MCF 10A (cell line): ENCODE measurements at places on chromosomes 6 and 20. TPM values are rescaled to one million over a fixed set of nuclear protein-coding genes. Genes with fewer than 3 reads are reported as not detected.

Gene GCNT2
- total RNA-seq = 0.63 and 0.96 TPM in 2 replicates

Gene SSTR4
- total RNA-seq = not detected in 2 replicates

Gene ZC3H12D
- 0.29 TPM in 1 of 2 replicates, not detected in the other for total RNA-seq

Gene XKR7
- total RNA-seq = not detected in 2 replicates

Gene OLIG3
- not detected in 2 replicates for total RNA-seq

Gene MDC1
- total RNA-seq = 50.6 and 54.5 TPM in 2 replicates

Gene ENPP1
- total RNA-seq = 1.4 and 2.8 TPM in 2 replicates

Gene ADGRF1
- 1.3 and 3.5 TPM in 2 replicates for total RNA-seq

Gene OPN5
- total RNA-seq = not detected in 2 replicates

Gene CST4
- not detected in 2 replicates for total RNA-seq

Gene EFCAB8
- not detected in 2 replicates for total RNA-seq

Gene TRIM40
- not detected in 2 replicates for total RNA-seq
